ENCODE measurements at places on chromosomes 5 and 9.
A peak's percentile ranks its signal among the peaks of the same experiment; 100 is the strongest.

DNA sequence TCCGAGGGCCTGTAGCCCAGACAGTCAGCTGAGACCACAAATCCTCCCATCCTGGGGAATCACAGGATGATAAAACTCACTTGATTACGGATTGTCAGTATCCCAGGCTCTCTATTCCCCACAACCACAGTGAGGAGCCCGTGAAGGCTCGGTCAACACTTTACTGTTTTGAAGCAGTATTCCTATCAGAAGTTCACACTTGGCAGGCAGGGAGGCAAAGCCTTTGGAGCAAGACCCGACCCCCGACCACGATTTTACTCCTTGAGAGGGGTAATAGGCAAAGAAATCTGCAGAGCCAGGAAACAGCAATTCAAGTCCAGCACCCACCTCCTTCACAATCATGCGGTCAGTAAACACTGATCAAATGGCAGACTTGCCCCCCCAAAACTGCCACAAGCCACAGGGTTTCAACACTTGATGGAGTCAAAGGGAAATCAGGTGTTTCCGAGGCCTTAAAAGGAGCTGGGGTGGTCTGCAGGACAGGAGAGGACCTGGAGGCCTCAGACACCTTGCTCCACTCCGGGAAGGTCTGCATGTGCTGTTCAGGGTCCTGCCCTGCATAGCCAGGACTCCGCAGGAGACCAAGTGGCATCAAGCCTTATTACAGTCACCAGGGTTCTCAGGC lies 25.2 kb downstream of the BICD2 start:
- no peak for DNase-seq

DNA sequence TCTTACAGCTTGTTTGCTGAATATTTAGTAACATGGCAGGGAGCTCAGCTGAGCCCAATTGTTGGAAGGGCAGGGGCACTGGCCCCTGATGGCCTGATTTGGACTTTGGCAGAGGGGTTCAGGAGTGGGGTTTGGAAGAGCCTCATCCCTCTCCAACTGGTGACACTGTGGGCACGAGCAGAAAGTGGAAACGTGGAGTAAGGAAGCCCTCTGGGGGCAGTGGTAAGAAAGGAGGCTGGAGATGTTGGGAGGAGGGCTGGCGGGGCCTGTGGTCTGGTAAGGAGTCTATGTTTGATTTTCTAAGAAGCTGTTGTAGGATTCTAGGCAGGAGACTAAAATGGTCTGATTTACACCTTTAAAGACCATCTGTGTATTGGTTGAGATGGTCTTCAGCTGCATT lies 208.9 kb downstream of the HSPA4 start:
- DNase-seq: no peak

DNA sequence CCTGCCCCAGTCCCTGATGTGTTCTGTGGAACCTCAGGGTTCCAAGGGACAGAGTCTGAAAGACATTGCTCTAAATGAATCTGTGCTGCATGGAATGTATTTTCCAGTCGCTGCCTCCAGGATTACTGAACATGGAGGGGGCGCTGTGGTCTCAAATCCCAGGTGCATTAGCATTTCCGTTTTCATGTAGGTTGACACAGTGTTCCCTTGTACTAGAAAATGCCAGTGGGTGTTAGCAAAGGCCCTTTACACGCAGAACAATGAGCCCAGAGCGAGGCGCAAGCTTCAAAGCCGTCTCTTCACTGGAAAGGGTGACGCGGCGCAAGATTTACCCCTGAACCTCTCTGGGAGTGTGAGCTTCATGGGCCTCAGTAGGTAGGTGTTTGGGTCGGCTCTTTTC lies 308.3 kb downstream of the SLIT3 start:
- no peak for DNase-seq

- no peak for DNase-seq
These were observed 54.8 kb downstream of the RNF38 start for GRCh38 chr9:36345103-36345846.

DNA sequence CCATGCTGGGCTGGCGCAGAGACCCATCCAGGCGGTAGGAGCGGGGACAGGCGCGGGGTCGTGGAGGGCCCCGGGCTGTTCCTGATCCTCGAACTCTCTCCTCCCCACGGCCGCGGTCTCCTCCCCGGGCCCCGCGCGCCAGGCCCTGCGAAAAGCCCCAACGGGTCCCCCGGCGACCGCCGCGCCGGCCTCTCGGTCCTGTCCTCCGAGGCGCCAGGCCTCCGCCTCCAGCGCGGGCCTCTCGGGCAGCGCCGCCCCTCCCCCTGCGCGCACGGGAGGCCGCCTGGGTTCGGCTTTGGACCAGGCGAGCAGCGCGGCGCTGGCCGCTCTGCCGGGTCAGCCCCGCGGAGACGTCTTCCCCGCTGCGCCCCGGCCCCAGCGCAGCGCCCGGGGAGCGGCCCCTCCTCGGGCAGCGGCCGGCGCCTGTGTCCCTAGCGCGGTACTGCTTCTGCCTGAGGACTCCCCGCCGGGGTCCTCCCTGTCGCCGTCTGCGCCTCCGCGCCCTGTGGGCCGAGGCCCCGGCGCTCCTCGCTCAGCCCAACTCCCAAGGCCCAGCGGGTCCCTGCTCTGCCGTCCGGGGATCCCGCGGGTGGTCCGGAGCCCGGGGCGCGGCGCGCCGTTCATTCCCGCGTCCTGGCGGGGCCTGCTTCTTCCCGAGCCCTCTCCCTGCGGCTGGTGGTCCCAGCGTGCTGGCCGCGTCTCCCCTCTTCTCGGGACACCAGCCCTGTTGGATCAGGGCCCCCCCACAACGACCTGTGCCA lies 13.4 kb downstream of the COL23A1 start:
- peak; percentile 33 for DNase-seq

GRCh38 chr5:143494162-143494561 lies 90.7 kb upstream of the NR3C1 start:
- no peak for DNase-seq

DNA sequence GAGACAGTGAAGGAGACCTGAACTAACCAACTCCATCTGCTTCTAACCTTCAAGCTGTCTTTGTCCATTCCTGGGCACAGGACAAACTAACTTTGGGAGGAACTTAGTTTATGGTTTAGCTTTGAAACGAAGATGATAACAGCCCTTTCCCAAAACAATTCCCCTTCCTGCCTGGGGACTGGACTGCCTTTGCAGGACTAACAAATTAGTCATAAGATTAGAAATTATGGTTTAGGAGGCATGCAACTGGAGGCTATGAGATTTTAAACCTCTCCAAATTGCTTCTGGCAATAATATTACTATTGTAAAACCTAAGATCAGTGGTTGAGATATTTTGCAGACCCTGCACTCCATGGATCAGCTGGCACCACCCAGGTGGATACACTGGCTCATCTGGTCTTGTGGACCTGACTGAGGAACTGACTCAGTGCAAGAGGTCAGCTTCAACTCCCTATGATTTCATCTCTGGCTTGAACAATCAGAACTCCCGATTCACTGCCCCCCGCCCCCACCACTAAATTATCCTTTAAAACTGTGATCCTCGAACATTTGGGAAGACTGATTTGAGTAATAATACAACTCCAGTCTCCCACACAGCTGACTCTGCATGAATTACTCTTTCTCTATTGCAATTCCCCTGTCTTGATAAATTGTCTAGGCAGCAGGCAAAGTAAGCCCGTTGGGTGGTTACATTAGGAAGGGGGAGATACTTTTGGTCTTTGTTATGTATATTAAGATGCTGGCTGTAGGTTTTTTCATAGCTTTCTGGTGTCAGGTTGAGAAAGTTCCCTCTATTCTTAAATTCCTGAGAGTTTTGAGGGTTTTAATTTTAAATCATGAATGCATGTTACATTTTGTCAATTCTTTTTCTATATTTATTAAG lies 213.3 kb downstream of the TSSK1B start:
- no peak for DNase-seq

DNA sequence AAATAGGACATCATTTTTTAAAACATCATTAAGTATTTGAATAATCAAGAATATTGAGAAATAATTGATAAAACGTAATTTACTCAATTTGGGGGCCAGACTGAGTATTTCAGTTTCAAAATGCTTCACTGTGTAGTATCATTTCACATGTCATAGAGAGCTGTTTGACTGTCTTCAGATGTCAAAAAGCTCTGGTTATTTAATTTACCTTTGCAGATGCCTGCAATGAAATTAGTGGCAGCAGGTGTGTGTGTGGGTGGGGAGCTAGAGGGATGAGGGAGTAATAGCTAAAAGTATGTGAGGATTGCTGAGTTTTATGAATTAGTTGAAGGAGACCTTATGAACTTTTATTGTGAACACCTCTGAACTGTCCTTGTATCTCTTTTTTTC lies 567.2 kb upstream of the MEF2C start:
- no peak for DNase-seq

- no peak for DNase-seq
These were observed 69.1 kb downstream of the OTP start for GRCh38 chr5:77569409-77569808.

DNA sequence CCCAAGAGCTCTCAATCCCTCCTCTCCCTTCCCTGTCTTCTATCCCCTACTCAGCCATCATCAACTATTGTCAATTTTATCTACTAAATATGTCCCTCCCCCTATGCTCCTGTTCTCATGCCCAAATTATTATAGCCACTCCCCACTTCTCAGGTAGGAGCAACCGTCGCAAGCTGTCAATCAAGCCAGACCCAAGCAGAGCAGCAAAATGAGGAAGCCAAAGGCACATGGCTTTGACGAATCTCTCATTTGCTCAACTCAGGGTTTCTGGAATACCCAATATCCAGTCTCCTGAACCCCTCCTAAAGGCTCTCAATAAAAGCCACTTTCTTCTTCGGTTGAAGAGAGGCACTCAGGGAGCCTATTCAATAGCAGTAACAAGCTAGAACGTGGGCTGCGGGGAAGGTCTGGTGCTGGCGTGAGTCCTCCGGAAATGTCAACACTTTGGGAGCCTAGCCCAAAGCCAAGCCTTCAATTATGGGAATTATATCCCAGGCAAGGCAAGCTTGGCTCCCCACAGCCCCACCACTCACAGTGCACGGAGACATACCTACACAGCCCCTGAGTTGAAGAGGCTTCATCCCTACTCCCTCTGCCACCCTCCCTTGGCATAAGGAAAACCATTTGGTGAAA lies 47.7 kb downstream of the SIL1 start:
- DNase-seq: no peak

DNA sequence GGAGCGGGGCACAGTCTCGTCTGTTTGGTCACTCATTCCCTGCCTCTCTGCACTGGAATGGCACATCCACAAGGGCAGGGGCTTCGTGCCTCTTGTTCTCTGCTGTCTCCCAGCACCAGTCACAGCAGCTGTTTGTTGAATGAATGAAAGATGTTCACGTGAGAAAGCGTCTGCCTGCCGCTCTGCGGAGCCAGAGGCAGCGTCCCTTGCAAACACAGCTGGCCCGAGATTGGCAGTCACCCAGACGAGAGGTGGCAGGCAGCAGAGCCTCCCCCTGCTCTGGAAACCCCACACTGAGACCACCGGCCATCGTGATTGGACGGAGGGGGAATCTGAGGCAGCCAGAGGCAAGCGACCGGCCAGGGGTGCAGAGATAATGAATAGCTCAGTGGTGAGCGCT lies 6.0 kb upstream of the FAM163B start:
- DNase-seq: no peak

DNA sequence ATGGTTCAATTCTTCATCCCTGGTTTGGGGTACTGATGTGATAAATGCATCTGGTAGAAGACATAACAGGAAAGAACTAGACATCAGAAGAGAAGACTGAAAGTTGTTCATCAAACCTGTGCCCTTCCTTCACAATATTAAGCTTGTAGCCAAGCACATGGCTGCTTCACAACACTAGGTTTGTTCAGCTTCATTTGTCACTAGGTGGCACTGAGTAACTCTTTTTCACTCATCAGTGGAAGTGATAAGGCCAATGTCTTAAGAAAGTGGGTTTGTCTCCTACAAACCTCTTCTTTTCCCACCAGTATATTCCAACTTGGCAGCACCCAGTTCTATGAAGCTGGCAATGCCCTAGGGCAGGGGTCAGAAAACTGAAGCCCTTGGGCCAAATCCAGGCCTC lies 26.9 kb downstream of the ZNF484 start:
- DNase-seq: no peak

DNA sequence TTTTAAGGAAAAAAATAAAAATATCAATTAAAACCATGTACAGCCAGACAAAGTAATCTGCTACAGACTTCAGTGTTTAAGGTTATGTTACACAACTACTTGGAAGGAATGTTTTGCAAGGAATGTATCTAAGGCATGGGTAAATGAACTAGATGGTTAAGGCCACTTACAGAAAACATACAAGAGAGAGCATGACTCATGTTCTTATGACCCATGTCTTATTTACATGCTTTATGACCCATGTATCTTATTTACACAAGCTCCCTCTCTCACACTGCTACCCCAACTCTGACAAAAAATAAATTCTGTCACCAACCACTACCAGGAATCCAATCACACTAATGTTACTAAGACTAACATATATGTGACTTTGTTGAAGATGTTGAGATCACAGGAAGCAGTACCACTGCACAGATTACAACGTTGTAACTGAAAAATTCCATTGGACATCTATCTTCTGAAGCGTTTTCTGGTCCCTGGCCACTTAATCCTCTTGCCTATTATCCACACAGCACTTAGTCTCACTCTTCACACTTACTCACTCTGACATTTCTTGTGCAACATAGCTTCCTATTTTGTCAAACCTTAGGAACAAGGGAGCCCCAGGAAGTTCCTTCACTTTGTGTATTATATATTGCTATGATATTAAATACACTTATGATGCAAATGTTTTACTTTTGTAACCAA lies 1630.1 kb upstream of the C9orf72 start:
- DNase-seq: no peak

- no peak for DNase-seq
These were observed 195.0 kb downstream of the MSX2 start for GRCh38 chr5:174919351-174919750.

- no peak for DNase-seq
These were observed 2.4 kb downstream of the TLR4 start for GRCh38 chr9:117706421-117707116.

DNA sequence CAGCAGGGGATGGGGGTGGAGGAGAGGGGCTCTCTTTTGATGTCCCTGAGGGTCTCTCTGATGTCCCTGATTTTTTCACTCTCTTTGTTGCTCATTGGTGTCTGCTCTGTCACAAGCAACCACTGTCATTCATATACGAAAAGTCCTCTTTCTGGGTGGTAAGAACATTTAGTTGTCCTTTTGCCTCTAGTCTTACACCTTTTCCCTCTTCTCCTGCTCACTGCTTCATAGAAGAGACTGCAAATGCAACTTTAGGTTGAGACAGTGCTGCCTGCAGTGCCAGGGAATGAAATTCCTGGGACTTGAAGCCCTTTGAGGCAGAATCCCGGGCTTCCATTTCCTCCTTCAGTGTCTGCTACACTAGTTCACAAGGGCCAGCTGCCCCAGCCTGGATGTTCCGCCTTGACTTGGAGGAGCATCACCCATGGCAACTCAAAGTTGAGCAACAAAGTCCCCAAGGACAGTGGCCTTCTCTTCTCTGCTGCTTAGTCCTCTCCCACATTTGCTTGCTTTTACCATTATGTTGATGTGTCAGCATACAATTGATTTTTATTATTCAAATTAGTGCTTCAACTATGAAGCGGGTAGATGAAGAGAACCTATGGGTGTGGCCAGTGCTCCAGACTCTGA lies 94.7 kb upstream of the RUSC2 start:
- DNase-seq: no peak

- no peak for DNase-seq
These were observed 1373.7 kb upstream of the DMAC1 start for GRCh38 chr9:9173264-9173663.
